ENCODE measurements at places on chromosomes 7 and 10.

DNA sequence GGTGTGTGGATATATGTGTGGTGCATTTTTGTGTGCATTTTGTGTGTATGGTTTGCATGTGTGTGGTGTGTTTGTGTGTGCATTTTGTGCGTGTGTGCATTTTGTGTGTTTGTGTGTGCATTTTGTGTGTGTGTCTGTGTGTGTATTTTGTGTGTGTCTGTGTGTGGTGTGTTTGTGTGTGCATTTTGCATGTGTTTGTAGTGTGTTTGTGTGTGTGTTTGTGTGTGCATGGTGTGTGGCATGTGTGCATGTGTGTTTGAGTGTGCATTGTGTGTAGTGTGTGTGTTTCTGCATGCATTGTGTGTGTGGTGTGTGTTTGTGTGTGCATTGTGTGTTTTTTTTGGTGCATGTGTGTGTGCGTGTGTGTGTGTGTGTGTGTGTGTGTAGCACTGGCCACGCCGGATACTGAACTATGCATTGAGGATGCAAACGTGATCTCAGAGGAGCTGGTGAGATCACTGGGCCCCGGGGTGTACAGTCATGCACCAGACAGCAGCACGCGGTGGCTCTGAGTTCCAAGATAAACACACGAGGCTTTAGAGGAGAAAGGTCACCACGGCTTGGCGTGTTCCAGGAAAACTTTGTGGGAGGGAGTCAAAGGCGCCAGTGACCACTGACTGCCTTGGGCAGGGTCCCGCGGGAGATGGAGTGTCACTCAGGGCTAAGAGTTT lies 106.6 kb upstream of the SHH start:
- DNase-seq = no peak

DNA sequence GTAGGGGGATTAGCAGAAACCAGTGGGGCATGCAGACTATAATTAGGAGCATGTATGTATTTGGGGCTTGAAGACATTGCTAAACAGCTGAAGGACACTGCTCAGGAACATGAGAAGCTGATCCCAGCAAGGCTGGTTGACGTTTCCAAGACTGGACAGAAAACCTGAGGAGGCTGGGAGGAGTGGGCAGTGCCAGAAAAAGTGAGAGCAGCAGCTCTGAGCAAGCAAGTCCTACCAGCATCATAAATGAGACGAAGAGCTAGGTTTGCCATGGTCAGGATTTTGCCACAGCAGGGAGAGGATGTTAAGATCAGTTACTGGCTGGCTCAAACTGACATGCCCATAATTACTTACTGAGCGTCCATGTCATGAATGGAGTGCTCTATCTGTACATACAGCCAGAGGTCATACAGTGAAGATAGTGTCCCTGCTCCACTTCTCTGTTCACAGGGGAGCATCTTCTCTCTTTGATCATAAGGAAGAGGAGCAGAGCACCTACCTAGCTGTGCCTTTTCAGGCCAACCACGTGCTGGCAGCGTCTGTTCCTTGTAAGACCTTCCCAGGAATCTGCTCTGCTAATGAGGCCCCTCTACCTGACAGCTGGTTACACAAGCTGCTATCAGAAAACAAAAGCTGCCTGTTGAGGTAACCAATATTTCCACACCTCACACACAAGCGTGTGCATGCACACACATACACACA lies 44.7 kb downstream of the PDE1C start:
- no peak for DNase-seq

- no peak for DNase-seq
These were observed 57.9 kb downstream of the OTUD1 start for GRCh38 chr10:23496727-23497126.

DNA sequence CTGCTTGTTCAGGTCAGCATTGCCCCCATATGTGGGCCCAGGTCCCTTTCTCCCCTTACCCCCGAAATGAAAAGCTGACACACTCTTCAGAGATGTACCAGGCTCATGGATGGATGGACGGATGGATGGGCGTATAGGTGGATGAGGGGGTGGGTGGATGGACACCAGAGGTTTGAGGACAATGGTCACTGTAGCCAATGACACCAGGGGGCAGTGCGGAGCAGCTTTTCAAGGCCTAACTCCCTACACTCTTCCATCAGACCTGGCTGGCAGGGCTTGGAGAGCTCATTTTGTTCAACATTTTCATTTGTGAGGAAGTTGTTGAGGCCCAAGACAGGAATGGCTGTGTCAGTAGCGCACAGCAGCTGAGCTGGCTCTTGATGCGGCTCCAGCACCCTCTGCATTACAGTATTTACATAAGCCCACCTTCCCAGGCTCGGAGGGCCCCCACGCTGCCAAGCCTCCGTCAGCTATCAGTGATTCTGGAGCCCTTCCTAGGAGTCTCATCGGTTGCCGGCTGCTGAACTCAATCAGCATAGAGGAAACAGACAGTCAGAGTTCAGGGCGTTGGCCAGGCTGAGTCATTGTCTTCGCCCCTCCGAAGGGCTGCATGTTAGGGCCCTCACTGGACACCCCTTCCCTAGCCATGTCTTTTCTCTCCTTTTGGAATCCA lies 11.6 kb upstream of the FFAR4 start:
- DNase-seq = peak; percentile 72

DNA sequence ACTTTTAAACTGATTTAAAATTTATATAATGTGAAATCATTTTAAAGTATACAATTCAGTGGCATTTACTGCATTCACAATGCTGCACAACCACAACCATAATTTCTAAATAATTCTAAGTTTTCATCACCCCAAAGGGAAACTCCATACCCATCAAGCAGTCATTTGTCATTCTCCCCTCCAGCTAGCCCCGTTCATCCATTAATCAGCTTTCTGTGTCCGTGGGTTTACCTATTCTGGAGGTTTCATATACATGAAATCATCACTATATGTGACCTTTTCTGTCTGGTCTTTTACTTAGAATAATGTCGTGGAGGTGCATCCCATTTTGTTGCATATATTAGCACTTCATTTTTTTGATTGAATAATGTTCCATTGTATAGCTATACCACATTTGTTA lies 214.1 kb downstream of the ADK start:
- DNase-seq = no peak

- DNase-seq = no peak
These were observed 644.5 kb upstream of the LRRTM3 start for GRCh38 chr10:66281327-66281726.

- DNase-seq = no peak
These were observed 17.2 kb upstream of the UBE2H start for GRCh38 chr7:129969881-129970446.

GRCh38 chr10:2938869-2939268 lies 128.5 kb upstream of the PFKP start:
- no peak for DNase-seq

GRCh38 chr10:132889556-132889955 lies 52.8 kb downstream of the CFAP46 start:
- DNase-seq = no peak

GRCh38 chr7:37311355-37311754 lies 137.3 kb downstream of the ELMO1 start:
- DNase-seq = peak; percentile 56

DNA sequence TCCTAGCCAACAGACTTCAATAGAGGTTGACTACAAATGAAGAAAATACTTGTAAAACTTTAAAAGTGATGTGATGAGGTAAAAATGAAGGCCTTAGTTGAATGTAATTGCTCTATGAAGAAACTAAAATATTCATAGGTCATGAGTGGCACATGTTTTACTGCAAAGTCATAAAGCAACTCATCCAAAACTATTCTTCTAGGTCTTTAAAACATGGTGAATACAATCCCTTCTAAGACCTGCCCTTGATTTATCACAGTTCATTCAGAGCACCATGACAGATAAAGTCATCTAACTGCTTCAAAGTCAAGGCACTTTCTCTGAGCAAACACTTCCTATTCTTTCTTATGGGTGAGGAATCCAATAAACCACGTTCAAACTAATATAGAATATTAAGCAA lies 713.5 kb downstream of the SORCS1 start:
- no peak for DNase-seq

- DNase-seq = no peak
These were observed 27.8 kb downstream of the A1CF start for GRCh38 chr10:50857579-50857978.

DNA sequence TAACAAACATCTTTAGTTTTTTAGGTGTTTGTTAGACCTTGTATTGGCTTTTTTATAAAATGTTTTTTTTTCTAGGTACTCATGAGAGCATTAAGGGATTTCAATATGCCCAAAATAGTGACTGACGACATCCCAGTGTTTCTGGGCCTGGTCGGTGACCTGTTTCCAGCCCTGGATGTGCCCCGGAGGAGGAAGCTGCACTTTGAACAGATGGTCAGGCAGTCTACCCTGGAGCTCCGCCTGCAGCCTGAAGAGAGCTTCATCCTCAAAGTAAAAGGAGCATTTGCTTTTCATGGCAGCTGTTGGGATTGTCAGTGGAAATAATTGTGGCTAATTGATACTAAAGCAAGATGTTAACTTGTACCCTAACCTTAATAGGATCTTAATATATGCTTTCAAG lies 161.5 kb downstream of the DNAH11 start:
- DNase-seq = no peak

DNA sequence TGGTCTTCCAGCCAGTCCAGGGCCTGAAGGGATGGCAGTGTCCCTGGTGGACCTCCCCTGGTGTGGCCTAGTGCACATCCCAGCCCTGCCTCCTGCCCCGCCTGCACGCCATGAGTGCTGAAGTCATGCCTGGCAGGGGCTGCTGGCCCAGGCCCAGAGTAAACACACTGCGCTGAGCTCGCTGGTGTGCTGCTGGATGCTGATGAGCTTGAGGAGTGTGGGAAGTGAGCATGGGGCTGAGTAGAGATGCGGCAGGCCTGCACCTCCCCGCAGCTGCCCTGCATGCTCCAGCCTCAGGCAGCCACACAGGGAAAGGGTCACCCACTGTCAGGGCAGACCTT lies 43.2 kb downstream of the HTRA1 start:
- no peak for DNase-seq

- no peak for DNase-seq
These were observed 26.7 kb downstream of the GBX1 start for GRCh38 chr7:151140826-151141225.

GRCh38 chr7:85525676-85526075 lies 338.8 kb upstream of the SEMA3D start:
- no peak for DNase-seq

DNA sequence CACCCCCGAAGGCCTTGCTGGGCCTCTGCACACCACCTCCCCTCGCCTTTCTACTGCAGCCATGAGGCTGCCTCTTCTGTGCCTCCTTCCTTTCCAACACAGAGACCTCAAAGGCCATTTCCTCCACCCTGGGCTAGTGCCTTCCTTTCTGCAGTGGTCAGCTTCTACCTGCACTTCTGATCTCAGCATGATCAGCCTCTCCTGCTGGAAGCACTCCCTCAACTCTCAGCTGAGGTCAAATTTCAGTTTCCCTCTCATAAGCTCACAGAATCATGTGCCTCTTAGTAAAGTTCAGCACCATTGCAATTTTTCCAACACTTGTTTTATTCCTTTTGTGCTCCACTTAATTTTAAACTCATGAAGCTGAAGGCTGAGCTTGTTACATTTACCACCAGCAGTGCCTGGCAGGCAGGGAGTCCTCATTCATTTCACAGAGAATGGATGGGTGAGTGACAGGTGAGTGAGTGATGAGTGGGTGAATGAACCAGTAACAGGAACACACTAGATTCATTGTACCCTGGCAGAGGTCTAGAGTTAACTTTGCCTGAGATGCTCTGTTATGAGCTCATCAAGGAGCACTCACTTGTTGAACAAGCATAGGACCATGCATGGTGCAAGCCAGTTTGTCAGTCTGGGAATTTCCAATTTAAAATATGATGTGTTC lies 124.0 kb upstream of the PRSS58 start:
- DNase-seq = no peak

GRCh38 chr7:80387634-80388193 lies 124.2 kb downstream of the GNAT3 start:
- no peak for DNase-seq

DNA sequence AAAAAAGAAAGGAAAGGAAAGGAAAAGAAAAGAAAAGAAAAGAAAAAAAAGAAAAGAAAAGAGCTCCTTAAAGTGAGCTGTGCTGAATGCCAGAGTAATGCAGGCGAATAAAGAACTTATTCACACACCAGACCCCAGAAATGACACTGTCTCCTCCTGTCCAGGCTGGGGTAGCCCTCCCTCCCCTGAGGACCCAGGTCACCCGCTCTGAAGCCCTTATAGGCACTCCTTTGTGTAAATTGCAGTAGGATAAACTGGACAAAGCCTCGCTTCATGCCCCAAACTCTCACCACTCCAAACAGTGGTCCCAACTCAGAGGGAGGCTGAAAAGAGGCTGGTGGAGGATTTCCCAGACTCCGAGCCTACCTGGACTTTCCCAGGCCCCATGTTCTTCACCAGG lies 46.3 kb downstream of the PKD1L1 start:
- DNase-seq = no peak

GRCh38 chr10:56319386-56319785 lies 41.7 kb downstream of the ZWINT start:
- no peak for DNase-seq

DNA sequence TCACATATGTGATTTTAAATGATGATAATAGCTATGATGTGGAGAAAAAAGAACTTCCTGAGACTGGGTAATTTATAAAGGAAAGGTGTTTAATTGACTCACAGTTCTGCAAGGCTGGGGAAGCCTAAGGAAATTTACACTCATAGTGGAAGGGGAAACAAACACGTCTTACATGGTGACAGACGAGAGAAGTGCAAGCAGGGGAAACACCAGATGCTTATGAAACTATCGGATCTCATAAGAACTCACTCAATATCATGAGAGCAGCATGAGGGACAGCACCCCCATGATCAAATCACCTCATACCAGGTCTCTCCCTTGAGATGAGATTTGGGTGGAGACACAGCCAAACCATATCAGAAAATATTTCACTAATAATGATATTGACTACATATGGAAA lies 4.1 kb upstream of the LIPN start:
- no peak for DNase-seq

GRCh38 chr10:919481-919880 lies 12.0 kb downstream of the LARP4B start:
- no peak for DNase-seq

GRCh38 chr7:47282790-47283496 lies 299.0 kb downstream of the TNS3 start:
- no peak for DNase-seq

- DNase-seq = no peak
These were observed 157.9 kb upstream of the ZMIZ1 start for GRCh38 chr10:78910886-78911285.

DNA sequence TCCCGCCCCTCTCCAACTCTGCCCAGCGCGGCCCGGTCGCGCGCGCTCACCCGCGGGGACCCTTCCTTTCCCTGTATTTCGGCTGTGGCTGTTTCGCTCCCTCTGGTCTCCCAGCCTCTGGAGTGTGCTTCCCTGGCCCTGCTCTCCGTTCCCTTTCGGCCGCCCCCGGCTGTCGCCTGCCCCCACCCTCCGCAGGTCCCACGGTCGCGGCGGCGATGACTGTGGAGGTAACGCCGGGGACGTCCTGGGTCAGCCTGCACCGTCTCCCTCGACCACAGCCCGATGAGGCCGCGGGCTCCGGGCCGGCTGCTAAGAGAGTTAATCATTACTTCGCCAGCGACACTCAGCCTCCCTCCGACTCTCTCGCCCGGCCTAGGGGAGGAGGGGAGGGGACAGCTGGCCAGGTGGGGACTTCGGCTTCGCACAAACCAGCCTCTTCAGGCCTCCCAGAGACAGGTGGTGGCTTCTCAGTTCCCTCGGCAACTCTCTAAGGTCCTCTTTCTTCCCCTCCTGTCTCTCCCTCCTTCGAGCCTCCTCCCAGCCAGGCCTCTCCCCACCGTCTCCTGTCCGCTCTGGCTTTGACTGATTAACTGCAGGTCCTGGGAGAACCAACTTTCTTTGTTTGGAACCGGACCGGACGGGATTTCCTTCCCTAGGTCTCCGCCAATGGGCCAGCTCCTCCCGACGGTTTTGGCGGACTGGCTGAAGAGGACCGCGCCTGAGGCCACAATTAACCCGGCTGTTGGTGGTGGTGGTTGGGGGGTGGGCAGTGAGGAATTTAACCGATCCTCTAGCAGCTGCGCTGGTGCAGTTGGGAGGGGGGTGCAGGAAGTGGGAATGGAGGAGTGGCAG lies 5.6 kb upstream of the PAX2 start:
- no peak for DNase-seq

Data from Karpas-422 (cell line).